ENCODE measurements at places on chromosomes 5 and 9.

DNA sequence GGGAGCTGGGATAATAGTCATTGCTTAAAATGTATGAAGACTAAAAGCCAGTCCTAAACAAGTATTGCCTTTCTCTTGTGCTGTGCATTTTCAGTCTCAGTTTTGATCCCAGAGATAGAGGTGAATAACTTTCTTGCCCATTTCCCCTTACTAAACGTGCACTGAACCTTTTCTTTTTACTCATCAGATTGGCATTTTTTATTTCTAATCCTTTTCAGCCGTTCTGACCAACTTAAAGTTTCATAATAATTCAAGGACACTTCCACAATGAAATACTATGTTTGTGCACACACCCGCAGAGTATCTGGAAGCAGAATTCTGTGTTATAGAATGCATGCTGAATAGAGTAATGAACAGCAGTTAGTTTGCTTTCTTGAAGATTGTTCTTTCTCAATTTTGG lies 343.6 kb downstream of the LRRC70 start:
- DNase-seq = no peak

GRCh38 chr5:28369418-28369817 lies 1331.0 kb upstream of the CDH9 start:
- DNase-seq = no peak

GRCh38 chr5:114360357-114360756 lies 1.5 kb upstream of the KCNN2 start:
- no peak for DNase-seq

GRCh38 chr9:88535226-88536022 lies 446 bp downstream of the NXNL2 start:
- no peak for DNase-seq

GRCh38 chr9:7907551-7908337 lies 108.2 kb upstream of the DMAC1 start:
- DNase-seq = no peak

DNA sequence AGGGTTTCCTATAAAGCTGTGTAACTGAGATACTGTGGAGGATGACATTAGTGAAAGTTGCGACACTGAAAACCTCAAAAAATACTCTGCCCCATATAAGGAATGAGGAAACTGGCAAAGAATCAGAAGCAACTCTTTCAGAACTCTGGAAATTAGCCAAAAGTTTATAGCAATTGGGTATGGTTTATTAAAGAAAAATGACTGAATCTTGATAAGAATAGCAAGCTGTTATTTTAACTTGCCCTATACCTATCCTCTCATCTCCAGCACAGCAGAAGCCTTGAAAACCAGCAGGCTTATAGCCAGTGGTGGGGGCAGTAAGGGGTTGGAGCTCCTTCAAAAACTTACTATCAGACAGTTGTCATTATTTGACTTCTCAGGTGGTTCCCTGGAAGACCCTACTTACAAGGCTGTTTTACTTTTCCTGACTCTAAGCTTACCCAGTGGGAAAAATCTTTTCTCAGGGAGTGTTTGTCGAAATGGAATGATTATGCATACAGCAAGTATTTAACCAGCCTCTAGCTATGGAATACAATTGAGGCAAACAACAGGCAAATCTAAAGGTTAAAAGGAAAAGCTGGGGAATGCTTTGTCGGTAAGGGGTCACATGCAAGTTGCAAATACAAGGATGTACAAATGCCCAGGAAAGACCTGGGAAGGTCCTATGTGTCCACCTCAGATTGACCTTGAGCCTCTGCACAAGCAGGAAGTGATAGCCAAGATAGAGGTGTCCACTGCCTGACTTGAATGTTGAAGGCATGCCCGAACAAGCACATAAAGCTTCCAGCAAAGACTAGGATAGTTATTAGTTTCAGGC lies 21.0 kb upstream of the FAM151B start:
- no peak for DNase-seq
